ENCODE measurements at places on chromosomes 4 and X.

DNA sequence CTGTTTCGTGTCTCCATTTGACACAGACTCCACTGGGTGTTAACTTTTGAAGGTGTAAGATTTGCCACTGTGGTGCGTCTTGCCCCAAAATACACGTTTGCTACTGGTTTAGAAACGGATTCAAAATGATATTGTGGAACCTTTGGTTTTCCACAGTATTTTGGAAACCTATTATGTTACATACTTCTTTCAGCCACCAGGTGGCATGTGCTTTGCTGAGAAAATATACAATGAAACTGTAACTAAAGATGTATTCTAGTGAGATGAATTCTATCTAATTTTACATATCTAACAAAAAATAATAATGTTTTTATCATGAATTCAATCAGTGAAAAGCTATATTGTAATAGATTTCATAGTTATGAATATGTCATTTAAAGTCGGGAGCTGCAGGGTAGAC, 28.4 kb upstream of the SLITRK4 start:
- peak; percentile 5 for DNase-seq

- DNase-seq = no peak
Observed at GRCh38 chr4:55358246-55358645, 12.2 kb downstream of the SRD5A3 start.

- no peak for DNase-seq
Observed at GRCh38 chrX:119399772-119400101, 601 bp downstream of the SLC25A43 start.

GRCh38 chrX:32591589-32591988, 619.8 kb downstream of the DMD start:
- DNase-seq = no peak

DNA sequence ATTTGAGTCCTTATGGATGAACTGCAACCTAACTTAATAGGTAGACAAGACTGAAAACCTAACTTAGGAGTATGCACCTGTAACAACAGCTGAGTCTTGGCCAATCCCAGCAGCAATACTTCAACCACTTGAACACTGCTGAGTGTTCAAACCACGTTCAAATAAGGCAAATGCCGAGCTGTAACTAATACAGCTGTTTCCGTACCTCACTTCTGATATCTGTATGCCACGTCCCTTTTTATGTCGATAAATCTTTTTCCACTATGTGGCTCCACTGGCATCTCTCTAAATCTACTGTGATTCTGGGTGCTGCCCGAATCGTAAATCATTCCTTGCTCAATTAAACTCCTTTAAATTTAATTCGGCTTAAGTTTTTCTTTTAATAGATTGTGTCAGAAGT, 459.7 kb downstream of the INPP4B start:
- no peak for DNase-seq

GRCh38 chrX:132258509-132258908, 39.3 kb upstream of the RAP2C start:
- peak; percentile 1 for DNase-seq

DNA sequence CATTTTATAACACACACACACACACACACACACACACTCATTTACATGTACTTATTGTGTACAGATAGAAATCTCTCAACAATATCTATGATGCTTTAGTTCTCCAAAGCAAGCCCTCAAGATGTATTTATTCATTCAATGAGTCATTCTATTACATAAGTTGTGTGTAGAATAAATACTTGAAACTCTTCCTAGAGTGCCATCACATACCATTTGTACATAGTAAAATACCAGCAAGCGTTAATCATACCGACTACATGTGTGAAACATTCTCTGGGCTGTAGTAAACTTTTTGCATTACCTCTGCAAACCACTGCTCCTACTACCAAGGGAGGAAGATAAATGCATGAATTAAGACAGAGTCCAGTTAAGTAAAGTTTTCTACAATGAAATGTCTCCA, 70.9 kb downstream of the EPHA5 start:
- DNase-seq = peak; percentile 16

DNA sequence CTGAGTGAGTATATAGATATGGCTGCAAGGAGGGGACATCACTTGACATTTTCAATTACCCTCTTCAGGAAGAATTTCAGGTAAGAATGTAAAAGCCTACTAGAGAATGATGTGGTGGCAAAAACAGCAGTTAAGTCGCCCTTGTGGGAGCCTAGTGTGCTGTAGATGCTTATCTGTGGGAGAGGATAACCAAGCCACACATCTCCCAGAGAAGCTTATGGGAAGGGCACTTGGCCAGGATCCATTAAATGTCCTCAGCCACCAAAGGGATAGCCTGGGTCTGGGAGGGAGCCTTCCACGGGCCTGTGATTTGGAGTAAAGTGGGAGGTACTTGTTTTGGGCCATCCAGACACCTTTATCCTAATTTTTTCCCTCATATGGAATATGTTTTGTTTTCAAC, 41.3 kb upstream of the BCLAF3 start:
- no peak for DNase-seq

GRCh38 chrX:84216406-84216805, 28.4 kb upstream of the RPS6KA6 start:
- no peak for DNase-seq

- DNase-seq = no peak
Observed at GRCh38 chr4:3416270-3416669, 25.5 kb upstream of the HGFAC start.

GRCh38 chr4:78938474-78938867, 767 bp downstream of the PAQR3 start:
- peak; percentile 3 for DNase-seq

- DNase-seq = peak; percentile 64
Observed at GRCh38 chr4:140790765-140791164, 34.6 kb upstream of the TBC1D9 start.

DNA sequence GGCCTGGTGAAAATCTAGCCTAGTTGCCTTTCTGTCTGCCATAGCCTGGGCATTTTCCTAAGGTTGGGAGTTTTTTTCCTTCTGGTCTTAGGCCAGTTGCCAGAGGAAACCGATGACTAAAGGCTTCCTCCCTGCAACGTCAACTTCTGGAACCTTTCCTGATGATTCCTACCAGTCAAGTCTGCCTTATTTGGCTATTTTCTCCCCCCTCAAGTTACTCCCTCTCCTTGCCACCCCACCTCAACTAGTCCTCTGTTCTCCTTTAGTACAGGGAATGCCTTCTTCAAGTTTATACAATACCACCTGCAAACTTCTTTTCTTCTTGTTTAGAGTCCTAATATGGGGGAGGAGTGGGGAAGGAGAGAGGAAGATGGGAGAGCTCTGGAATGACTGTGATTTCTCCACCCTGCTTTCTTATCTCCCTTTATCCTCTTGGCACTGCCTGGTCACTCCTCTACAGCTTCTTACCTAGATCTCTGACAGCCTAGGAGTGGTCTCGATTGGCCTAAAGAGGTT, 10.6 kb downstream of the MSN start:
- DNase-seq = peak; percentile 91

DNA sequence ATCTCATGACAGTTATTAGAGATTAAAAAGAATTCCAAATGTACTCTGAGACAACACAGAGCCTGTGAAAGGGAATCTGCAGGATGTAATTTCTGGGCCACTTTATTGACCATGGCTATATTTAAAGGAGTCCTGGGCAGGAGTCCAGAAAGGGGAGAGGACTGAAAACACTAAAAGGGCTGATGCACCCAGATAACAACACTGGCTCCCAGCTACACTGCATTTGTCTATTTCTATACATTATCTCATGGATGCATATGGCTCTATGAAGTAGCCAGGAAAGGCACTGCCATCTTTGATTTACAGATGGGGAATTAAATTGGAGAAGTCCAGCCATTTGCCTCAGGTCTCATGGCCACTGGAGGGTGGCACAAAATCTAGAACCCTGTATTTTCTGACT, 56.0 kb downstream of the MED28 start:
- DNase-seq = no peak

GRCh38 chrX:51395480-51395809, 62.8 kb downstream of the NUDT10 start:
- DNase-seq = no peak

- peak; percentile 11 for DNase-seq
Observed at GRCh38 chr4:70706516-70706915, 15.2 kb upstream of the RUFY3 start.

DNA sequence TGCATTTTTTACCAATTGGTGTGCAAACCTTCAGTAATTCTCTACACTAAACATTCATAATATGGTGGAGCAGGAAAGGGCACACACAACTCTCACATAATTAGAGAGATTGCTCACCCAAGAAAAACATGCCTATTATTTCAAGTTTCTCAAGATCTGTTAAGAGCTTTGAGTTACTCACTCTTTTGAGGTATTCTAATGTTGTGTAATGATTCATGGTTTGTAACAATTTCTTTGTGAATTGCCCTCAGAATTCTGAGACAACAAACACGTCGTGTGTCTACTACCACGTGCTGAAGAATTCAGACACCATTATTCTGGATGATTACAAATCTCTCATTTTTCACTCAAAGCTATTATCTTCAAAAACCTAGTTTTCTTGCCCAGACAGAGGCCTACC, 82.8 kb downstream of the PDGFC start:
- DNase-seq = peak; percentile 76

DNA sequence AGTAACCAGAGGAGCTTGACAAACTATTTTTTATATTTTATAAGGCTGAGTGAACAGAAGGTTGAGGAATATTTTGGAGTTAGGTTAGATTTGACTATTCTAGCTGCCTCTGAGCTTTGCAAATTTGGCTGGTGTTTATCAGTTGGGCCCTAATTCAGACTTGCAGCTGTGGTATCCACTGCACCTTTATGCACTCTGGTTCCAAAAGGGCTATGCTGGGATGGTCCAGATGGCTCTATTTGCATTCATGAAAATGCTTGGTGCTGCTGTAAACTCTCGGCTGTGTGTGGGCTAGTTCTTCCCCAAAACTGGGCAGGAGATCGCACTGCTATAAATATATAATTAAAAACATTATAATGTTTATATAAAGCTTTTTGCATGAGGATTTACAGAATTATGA, 106.3 kb downstream of the REPS2 start:
- DNase-seq = no peak

GRCh38 chrX:72477781-72478181, 94.9 kb downstream of the HDAC8 start:
- no peak for DNase-seq

DNA sequence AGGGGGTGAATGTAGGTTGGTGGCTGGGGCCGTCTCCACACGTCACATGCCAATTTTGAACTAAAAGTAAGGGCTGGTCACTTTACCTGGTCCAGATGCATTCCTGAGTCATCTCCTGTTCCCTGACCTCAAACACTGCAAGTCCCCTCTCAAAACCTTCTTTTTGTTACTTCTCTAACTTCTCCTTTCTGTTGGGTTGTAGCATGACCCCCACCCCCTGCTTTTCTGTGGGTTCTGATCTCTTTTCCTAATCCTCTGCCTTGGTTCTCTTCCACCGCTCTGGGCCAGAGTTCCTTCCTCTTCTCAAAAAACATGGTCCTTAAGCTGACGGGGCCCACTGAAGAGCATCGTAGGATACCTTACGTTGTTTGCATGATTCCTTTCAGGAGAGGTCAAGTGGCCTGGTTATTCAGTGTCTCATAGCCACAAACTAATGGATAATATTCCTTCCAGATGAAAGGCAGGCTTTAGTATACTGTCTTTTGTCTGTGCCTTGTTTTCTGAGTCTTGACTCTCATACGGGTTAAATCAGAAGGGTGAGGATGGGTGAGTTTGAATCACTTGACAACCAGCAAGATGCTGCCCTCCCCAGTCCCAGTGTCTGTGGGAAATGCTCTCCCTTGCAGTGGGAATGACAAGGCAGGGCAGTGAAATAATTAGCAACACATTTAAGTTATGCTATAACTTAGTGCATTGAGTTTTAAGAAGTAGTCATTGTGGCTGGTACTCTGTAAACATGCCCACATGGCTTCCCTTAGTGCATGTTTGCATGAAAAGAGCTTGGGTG, 15.1 kb downstream of the SMS start:
- DNase-seq = no peak

- DNase-seq = peak; percentile 42
Observed at GRCh38 chr4:15754323-15754722, 23.8 kb upstream of the CD38 start.

DNA sequence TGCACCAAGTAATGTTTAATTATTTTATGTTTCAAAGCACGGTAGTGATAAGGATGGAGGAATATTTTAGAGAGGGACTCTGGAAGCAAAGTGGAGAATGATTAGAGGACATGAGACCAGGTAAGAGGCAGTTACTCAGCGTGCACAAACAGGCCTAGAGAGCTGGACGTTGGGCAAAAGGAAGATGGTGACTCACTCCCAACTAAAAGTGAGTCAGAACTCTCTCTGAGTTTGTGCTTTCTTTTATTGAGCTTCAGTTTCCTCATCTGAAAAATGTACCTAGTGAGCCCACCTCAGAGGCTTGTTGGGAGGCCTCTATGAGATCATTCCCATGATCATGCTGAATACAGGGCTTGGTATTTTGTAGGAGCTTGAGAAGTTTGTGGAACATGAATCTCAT, 1.6 kb upstream of the ZC4H2 start:
- DNase-seq = peak; percentile 71

GRCh38 chr4:82792912-82793649, 5.5 kb downstream of the SCD5 start:
- no peak for DNase-seq

- no peak for DNase-seq
Observed at GRCh38 chr4:37639551-37640285, 46.5 kb downstream of the RELL1 start.

- DNase-seq = no peak
Observed at GRCh38 chrX:48496660-48497059, 12.1 kb upstream of the PORCN start.

- DNase-seq = peak; percentile 76
Observed at GRCh38 chrX:125203737-125204578, 115.7 kb upstream of the TEX13C start.

DNA sequence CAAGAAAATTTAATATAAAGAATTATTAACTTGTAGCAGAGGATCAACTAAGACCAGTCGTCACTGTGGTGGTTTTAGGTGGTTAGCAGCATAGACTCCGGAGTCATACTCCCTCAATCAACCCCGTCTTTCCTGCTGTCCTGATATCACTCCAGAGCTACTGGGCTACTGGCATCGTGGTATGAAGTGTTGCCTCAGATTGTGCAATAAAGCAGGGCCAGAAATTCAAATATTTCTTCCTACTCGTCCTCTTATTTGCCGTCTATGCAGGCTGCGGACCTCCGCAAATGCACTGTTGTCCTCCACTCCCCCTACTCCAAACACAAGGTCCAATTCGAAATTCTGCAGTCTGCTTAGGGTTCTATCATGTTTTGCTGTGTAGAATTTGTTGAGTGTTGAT, 1.2 kb upstream of the MAGEA10 start:
- DNase-seq = no peak

GRCh38 chrX:40644176-40644575, 3.2 kb downstream of the CXorf38 start:
- DNase-seq = no peak
